ENCODE measurements at places on chromosomes 3 and 15. TPM values are rescaled to one million over a fixed set of nuclear protein-coding genes. Genes with fewer than 3 reads are reported as not detected.

- no peak for DNase-seq
Observed at GRCh38 chr3:170907637-170908234, 701 bp downstream of the EIF5A2 start.

DNA sequence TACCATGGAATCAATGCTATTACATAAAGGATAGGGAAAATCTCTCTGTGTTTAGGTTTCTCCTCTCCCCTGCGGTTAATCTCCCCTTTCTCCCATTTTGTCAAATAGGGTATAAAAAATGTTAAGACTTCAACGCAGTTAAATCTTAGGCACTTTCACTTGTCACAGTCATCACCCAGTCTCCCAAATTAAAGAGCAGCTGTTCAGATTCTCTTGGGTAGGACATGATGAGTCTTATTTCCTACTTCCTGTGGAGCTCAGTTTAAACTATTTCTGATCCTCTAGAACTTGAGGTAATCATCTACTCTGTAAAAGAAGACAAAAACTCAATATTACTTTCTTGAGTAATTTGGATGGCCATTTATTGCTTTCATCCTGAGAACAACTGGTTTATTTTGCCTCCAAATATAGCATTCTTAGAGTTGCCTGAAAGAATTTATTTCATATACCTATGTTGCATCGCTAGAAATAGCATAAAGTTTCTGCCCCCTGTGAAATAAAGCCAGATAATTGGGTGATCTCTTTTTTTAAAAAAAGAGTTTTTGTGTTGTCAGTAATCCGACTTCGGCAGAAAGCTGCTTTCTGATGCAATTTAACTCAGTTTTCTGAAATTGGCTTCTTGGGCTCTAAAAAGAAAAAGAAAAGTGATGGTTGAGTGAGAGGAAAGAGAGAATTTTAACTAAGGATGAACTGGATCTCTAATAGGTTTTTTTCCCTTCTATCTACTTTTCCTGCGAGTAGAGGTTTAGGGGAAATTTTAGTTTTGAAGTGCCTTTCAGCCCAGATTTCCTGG lies 20.7 kb downstream of the RAP2B start:
- DNase-seq = no peak

DNA sequence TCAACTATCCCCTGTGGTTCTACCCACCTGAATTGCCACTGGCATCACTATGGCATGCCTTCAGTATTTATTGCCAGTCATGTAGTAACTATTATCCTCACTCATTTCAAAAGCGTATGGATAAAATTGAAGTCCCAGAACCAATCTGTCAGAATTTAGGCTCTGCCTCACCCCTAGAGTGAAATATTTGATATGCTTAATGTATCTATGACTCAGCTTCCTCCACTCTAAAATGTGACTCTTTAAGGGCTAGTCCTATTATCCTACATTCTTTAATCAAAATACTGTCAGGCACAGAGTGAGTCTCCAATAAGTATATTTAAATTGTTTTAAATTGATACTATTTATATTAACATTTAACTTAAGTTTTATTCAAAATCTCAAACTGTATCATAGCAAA lies 27.6 kb downstream of the ARPP21 start:
- no peak for DNase-seq

DNA sequence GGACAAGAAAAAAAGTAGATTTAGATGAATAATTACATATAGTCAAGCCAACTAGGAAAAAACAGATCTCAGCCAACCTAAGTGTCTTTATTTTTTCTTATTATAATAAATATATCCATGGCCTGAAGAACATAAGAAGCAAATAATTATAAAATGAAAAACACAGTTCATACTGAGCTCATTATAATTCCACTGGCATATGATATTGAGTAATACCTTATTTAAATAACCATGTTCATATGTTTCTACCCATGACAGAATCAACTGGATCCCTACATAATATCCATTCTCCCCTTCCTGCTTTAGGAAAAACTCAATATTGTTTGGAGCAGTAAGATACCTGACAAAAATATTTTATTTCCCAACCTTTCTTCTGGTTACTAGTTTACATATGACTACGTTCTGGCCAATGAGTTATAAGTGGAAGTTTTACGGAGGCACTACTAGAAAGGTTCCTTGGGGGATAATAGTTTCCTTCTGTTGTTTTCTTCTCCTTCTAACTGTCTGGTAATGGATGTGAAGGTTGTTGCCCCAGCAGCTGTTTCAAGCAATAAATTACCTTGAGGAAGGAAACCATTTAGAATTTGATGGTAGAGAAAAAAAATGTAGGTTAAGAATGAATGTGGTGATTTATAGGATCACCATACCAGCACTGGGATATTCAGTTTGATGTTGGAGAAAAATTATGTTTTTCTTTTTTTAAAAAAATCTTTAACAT lies 184.1 kb upstream of the MBNL1 start:
- DNase-seq = no peak

GRCh38 chr15:48565560-48566482 lies 79.7 kb downstream of the FBN1 start:
- no peak for DNase-seq

DNA sequence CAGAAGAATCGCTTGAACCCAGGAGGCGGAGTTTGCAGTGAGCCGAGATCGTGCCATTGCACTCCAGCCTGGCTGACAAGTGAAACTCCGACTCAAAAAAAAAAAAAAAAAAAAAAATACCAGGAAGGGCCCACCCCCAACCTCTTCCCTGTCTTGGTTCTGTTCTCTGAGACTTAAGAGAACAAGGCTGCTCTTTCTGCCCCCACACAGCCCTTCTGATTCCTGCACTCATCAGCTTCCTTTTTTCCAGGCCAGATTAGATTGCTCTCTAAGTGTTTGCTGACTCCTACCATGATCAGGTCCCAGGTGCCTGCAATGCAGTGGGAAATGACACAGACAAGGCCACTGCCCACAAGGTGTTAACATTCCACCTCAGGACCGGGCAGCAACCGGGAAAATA lies 13.0 kb downstream of the TMEM44 start:
- no peak for DNase-seq

DNA sequence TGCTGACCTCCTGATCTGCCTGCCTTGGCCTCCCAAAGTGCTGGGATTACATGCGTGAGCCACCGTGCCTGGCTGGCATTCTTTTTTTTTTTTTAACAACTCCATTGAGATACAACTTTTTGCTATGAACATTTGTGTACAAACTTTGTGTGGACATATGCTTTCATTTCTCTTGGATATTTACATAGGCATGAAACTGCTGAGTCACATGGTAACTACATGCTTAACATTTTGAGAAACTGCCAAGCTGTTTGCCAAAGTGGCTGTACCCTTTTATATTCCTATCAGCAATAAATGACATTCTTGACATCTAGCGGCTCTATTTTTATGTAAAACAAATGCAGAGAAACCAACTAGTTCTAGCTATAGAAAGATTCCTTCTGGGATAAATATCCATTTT lies 8.7 kb upstream of the YEATS2 start:
- no peak for DNase-seq

- DNase-seq = peak; percentile 55
Observed at GRCh38 chr3:141302364-141303141, 65.8 kb upstream of the ZBTB38 start.

DNA sequence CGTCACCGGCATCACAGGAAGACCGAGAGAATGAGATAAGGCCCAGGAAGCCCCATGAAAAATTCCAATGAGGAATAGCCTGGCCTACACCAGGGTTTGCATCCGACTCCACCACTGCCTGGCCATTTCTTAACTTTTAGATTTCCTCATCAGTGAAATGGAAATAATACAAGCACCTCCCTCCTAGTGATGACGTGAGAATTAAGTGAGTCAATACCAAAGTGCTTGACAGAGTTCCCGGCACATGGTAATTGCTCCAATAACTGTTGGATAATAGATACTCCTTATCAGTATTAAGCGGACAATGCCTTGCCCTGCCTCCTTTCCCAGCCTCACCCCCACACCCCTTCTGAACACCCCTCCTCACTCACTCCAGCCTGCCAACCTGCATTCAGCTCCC lies 105.4 kb downstream of the TLE3 start:
- no peak for DNase-seq

Gene LRRC31
- not detected for polyA plus RNA-seq

Gene ALDH1A3
- 218 TPM for polyA plus RNA-seq

Gene DCBLD2
- polyA plus RNA-seq = 226 TPM
